PC-3 (cell line): ENCODE measurements at places on chromosomes 11 and 22.

DNA sequence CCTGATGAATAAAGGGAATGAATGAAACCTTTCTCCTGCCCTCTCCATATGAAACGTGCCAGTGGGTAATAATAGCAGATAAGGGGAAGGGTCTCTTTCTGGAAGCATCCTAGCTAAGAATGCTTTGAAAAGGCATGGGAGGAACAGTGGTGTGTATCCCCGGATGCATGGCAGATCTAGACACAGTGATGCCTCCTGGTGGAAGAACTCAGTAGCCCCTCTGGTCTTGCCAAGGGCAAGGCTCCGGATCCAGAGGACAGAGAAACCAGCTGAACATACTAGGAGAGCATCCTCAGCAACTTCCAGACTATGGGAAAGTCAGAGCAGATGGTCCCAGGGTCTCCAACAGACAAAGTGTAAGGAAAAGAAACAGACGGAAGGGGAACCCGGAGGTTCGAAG lies 6.4 kb downstream of the BAIAP2L2 start:
- DNase-seq, result peak; percentile 31

- peak; percentile 87 for DNase-seq
Measured at GRCh38 chr11:35593143-35593542, 25.1 kb upstream of the FJX1 start.

- no peak for DNase-seq
Measured at GRCh38 chr11:75238595-75239440, 1.8 kb upstream of the TPBGL start.

- DNase-seq, result no peak
Measured at GRCh38 chr11:64019106-64020037, 16.4 kb upstream of the FLRT1 start.

DNA sequence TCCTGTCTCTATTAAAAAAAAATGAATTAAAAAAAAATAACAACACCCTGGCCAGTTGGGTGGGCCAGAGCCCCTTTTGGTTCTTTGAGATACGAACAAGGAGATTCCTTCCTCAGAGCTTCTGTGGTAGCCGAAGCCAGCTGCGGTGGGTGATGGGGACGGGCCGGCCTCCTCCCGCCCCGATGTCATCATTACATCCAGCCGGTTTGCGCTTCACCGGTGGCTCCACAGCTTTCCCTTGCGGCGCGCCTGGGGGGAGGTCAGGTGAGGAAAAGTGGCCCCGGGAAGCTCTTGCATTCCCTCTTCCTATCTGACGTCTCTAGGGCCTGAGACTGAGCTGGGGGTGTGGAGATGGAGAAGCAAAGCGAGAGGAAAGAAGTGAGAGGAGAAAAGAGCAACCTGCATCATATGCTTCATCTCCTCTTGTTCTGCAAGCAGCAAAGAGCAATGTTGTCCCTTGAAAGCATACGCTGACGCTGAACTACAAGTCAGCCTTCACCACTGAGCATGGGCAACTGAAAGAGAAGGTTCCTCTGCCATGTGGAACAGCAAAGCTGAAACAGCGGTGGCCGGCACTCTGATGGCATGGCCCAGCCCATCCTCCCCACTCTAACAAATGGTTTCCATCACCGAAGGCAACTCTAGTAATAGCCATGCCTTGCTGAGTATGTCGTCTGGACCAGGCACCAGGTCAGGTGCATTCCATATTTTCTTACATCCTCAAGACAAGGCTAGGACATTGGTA lies 6.0 kb downstream of the ADAMTS8 start:
- no peak for DNase-seq

- DNase-seq, result no peak
Measured at GRCh38 chr11:83437939-83438338, 151.8 kb upstream of the CCDC90B start.

GRCh38 chr11:28026634-28027290 lies 81.2 kb downstream of the KIF18A start:
- DNase-seq, result no peak

GRCh38 chr11:118304227-118304567 lies 333 bp upstream of the CD3E start:
- no peak for DNase-seq

DNA sequence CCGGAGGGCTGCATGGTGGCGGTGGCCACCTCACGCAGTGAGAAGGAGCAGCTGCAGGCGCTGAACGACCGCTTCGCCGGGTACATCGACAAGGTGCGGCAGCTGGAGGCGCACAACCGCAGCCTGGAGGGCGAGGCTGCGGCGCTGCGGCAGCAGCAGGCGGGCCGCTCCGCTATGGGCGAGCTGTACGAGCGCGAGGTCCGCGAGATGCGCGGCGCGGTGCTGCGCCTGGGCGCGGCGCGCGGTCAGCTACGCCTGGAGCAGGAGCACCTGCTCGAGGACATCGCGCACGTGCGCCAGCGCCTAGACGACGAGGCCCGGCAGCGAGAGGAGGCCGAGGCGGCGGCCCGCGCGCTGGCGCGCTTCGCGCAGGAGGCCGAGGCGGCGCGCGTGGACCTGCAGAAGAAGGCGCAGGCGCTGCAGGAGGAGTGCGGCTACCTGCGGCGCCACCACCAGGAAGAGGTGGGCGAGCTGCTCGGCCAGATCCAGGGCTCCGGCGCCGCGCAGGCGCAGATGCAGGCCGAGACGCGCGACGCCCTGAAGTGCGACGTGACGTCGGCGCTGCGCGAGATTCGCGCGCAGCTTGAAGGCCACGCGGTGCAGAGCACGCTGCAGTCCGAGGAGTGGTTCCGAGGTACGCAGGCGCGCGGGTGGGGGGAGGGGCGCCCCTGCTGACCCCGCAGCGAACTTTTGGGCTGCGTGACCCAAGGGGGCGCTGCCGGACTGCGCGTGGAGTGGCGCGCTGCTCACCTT lies 670 bp downstream of the NEFH start:
- no peak for DNase-seq

DNA sequence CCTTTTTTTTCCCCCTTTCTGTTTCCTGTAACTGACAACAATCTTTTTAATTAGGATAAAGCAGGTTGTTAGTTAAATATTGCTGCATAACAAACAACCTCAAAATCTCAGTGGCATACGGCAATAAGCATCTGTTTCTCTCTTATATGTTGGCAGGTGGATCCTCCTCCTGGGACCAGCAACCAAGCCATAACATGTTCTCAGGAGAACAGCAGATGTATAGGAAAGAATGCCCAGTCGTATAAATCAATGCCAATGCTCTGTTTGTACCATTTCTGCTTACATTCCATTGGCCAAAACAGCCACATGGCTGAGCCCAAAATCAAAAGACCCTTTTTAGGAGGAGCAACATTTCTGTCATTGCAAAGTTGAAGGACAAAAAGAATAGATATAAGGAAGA lies 445.7 kb downstream of the AASDHPPT start:
- no peak for DNase-seq

- no peak for DNase-seq
Measured at GRCh38 chr22:37047006-37047405, 4.5 kb upstream of the KCTD17 start.

GRCh38 chr11:116647305-116648080 lies 125.3 kb downstream of the BUD13 start:
- no peak for DNase-seq

DNA sequence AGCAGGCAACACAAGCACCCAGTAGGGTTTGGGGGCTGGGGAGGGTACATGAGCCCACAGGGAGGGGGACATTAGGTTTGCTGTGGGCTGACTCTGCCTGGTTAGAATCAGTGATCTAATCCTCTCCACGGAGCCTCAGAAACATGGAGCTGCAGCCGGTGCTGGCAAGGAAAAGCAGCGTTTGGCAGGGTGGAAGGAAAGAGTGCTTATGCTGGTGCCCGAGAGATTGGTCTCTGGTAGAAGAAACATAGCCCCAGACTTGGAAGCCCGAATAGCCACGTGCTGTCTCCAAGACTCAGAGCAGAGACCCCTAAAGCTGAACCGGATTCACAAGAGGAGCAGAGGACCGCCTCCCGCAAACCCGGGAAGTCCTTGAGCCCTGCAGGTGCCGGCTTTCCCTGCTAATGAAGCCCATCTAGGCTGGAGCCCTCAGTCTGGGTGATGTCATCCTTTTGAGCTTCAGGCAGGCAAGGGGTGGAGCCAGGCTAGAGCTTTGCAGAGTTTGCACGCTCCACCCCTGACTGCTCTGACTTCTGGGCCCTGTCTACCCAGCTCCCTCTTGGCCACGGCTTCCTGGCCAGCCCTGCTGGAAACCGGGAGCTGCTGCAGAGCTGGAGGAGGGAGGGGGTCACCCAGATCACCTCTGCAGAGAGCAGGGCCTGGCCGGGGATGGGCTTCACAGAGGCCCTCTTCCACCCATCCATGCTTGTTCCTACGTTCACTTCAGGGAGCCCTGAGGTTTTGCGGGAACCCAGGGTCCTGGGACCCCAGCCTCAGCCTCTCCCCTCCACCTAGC lies 35.0 kb upstream of the JAM3 start:
- peak; percentile 62 for DNase-seq

- DNase-seq, result no peak
Measured at GRCh38 chr11:113475160-113475761, at the start of gene DRD2. Gene DRD2, minus strand, starts transcription at chr11:113475398. Its CDS starts 50,747 bp downstream, at chr11:113424651.

DNA sequence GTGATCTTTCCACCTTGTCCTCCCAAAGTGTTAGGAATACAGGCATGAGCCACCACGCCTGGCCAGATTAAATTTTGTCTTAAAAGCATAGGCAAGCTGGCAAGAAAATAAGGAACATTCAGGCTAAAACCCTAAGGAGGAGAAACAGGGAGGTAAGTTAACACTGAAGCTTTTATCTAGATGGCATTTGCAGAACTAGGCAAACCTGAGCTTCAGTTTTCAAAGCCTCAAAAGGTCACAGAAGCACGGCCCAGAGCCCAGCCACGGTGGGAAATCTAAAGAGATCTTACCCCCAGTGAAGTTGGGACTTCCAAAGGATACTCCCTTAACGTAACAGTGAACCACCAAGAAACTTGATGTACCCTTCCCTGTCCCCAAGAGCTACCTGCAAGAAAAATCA lies 28.4 kb downstream of the PC start:
- DNase-seq, result no peak

GRCh38 chr11:112161012-112161411 lies 2.9 kb downstream of the IL18 start:
- DNase-seq, result no peak

DNA sequence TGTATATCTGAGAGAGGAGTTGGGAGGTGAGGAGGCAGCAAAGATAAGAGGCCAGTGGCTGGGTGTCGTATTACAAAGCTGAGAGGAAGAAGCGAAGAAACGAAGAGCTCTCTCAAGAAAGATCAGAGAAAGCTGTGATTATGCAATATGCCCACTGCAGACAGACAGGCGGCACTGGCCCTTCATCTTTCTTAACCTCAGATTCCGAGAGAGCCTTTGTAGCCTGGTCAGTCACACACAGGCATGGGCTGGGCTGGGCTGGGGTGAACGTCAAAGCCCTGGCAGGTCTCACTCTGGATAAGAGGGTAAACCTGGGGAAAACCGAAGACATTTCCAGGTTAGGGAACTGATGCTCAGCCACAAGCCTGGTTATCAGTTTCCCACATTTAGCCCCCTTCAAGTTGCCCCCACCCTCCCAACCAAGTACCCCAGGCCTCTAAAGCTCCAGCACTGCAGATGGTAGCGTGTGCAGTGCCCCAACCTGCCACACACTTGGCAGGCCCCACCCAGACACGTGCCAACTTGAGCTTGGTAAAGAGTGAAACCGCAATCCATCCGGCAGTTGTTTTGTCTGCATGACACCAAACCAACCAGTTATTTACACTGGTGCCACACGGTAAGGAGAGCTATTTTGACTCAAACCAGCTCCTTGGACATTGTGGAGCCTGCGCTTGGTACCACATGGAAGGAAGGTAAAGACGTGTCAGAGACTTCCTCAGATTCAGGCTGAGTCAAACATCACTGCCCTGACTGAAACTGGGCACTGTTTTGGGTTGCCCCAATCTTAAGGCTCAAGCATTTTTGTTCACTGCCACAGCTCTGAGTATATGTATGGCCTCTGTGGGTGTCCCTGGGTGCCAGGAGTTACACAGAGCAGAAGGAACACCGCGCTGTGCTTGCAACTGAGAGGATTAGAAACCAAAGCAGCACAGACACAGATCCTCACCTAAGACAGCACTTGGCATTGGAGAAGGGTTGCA lies 135.9 kb downstream of the FDX1 start:
- DNase-seq, result peak; percentile 11
